ENCODE measurements at places on chromosomes 2 and 18.

DNA sequence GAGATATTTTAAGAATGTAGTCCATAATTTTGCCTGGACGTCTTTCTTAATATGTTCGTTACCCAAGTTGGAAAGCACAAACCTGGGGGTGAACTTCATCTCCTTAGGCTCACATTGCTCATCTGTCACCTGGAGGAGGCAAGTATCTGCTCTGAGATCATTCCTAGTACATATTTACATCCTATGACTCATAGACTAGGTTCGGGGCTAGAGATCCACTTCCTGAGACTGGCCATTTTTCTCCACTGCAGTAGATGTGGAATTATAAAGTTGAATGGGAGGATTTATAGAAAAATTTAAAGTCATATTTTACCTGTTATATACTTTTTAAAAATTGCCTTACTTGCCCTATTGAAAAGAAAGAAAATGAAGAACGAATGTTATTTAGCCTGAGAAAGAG is 77.5 kb upstream of the PROKR1 start:
- no peak for DNase-seq

DNA sequence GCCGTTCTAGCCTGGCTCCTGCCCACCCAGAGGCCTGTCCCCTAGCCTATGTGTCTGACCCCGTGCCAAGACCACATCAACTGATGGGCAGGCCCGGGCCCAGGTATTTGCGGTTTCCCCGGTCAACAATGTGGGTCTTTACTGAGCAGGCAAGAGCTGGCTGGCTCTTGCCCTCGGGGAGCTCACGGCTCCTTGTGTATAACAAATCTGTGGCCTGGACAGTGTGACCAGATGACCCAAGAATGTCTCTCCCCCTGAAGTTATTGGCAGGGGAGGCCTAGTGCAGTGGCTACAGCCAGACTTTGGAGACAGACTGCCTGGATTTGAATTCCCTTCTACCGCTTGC is 179.6 kb downstream of the KLHL29 start:
- DNase-seq = no peak

DNA sequence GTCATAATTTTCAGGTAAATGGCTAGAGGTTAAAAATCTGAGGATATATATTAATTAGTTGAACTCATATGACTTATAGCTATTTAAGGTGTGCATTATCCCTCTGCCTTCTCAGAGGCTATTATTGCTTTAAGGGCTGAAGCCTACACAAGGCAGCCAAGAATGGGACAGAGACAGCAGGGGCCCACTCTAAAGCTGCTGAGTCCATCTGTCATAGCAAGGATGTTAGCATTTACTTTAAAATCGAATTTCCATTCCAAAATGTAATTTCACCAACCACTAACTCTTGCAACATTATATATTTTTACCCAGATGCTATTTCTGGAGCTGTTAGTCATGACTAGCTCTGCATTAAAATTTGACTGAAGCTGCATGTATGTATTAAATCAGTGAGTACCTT is 236.3 kb upstream of the FSIP2 start:
- no peak for DNase-seq

- DNase-seq = no peak
Observed at GRCh38 chr18:72075040-72075439, 469.1 kb downstream of the CBLN2 start.

DNA sequence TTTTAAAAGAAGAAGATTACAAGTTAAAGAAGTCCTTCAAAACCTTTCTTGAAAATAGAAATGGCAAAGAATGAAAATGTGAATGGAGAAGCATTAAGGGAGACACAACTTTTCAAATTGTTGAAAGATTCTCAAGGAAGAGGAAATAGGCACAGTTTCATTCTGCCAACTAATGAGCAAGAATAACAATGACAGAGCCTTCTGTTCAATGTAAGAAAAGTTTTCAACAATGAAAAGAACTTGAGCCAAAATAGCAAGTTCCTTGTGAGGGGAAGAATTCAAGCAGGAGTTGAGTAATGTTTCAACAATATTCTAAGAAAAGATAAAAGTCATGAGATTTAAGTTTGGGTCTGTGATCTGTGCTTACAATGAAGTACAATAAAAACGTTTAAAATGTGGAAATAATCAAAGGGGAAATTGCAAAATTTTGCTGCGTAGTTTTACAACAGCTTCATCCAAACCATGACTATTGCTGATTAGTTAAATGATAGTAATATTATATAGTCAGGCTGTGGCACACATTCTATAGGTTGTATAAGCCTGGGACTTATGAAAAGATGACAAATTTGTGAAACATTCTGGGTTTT is 122.6 kb downstream of the METTL4 start:
- no peak for DNase-seq

DNA sequence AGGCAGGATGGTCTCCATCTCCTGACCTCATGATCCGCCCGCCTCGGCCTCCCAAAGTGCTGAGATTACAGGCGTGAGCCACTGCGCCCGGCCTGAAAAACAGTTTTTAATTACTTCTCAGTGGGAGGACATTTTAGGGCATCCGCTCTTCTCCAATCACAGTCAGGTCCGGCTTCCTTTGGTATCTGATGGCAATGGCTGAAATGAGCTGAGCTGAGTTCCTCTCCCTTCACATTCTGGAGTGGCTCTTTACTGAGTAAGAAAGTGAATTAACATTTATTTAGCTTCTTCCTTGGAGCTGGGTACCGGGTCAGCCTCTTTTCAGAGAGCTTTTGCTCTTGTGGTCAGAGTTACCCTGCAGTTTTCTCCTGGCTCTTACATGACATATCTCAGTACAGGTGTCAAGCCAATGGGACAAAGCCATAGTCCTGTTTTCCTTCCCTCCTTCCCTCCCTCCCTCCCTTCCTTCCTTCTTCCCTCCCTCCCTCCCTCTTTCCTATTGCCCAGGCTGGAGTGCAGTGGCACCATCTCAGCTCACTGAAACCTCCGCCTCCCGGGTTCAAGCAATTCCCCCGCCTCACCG is 1.1 kb upstream of the TTC27 start:
- DNase-seq = no peak

GRCh38 chr2:238106698-238107524 is 6.8 kb downstream of the ESPNL start:
- peak; percentile 26 for DNase-seq

DNA sequence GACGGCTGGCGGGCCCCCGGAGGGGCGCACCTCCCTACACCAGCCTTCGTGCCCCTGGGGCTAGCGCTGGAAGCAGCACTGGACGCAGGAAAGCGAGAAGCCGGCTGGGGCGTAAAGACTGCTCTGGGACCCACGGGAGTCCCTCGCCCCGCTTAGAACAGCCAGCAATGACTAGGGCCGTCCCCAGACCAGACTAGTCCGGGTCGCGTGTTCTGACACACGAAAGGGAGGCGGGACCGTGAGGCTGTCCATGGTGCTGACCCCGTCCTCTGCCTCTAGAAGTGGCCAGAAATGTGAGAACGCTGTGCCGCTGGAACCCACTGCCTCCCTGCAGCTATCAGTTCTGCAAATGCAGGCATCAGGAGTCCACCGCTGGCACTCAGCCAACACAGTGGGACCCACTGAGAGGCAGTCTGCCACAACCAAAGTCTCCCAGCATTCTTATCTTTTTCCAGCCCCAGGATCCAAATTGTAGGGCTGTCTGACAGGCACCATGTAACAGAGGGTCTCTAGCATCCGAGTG is at the start of gene UCN:
Gene UCN (minus strand): TSS at position 87 of the 523 bp plus-strand sequence. CDS start 550 bp downstream, outside the sequence.
- no peak for DNase-seq

DNA sequence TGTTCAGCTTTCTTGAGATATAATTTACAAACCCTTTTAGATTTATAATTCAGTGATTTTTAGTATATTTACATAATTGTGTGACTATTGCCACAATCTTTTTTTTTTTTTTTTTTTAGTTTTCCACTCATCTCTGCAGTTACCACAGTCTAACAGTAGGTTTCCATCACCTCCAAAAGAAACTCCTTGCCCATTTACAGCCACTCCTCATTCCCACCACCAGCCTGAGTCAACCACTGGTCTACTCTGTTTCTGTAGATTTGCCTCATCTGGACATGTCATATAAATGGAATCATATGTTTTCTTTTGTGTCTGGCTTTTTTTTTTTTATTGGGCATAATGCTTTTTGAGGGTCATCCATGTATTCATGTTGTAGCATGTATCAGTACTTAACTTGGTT is 16.1 kb downstream of the MTX2 start:
- no peak for DNase-seq

DNA sequence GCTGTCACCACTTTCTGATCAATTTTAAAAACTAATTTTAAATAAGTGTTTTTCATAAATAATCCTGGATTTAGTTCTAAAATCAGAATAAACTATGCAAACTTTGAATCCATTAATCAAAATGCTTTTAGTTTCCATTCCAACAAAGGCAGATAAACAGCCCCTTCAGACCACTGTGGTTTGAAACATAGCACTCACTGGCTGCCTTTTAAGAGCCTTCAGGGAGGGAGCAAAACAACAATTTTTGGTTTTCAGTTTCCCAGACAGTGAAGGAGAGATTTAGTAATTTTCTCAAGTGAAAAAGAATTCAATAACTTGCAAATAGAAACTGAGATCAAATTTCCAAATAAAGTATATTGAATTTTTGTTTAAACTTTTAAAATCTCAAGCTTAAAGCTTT is 46.1 kb downstream of the CDK15 start:
- DNase-seq = no peak

GRCh38 chr2:97005353-97005752 is 19.0 kb upstream of the FAM178B start:
- DNase-seq = no peak

DNA sequence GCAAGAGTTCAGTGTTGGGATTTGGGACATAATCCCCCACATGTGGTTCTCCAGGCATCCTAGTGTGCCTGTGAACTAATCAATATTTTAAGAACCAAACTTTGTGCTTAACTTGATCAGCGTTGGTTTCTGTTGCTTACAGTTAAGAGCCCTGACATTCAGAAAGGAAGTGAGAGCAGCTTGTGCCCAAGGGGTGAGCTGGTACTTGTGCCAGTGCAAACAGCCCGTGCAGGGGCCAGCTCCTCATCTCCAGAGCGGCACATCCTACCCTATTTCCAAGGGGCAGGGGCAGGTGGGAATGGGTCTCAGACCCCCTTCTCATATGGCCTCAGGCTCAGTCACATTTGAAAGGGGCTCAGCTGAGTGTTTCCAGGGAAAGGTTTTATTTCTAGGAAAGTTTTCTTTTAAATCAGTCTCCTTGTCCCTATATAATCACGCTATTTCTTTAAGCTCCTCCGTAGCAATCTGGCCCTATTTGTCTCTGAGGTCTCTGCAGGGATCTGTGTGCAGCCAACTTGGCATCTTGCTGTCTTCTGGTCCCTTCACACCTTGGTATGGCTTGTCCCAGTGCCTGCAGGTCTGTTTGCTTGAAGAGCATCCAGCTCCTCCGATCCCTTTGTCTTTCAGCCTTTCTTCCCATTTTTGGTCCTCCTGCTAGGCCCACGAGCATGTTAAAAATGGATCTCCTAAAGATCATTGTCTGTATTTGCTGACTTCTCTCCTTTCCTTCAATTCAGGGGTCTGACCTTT is 358.9 kb downstream of the HRH4 start:
- DNase-seq = no peak

DNA sequence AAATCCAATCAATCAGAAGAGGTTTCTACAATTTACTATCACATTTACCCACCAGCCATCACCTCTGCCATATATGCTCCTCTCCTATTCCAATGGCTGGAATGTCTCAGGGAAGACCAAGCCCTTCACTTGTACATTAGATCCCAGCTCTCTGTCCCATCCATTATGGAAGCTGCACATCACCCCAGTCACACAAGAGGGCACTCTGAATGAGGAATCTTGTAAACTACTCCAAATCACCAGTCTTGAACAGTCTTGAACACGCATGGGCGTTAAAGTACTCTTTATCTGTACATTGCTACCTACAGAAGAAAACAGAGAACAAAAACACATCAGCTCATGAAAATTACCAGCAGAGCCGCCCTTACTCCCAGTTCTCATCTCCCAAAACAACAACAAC is 38.7 kb downstream of the ZC3H8 start:
- no peak for DNase-seq

GRCh38 chr2:34069604-34070003 is 470.5 kb upstream of the FAM98A start:
- no peak for DNase-seq

DNA sequence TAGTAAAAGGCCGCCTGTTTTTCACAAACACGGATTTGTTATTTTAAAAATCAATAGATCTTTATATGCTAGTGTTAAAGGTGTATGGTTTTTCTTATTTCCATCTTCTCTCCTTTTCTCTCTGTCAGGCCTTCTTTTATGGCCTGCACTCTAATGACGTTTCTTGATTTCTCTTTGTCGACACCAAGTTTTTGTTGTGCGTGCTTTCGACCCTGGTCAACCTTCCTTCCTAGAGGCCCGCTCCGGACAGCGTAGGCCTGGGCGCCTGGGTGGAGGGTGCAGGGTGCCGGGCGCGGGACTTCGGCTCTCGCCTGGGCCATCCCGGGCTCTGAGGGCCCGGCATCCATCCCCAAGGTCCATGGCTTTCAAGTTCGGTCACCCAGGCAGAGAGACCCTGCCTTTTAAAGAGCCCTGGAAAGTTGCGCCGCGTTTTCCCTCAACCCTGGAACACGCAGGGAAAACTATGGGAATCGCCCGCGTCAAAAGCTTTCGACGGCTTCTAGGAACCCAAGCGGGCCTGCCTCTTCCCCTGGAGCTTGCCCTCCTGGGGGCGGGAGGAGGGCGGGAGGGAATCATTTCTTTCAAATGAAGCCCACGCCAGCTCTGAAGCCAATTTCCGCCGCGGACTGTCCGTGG is 4.1 kb upstream of the SATB2 start:
- DNase-seq = no peak

- peak; percentile 16 for DNase-seq
Observed at GRCh38 chr2:53104263-53104662, 663.3 kb upstream of the CHAC2 start.

DNA sequence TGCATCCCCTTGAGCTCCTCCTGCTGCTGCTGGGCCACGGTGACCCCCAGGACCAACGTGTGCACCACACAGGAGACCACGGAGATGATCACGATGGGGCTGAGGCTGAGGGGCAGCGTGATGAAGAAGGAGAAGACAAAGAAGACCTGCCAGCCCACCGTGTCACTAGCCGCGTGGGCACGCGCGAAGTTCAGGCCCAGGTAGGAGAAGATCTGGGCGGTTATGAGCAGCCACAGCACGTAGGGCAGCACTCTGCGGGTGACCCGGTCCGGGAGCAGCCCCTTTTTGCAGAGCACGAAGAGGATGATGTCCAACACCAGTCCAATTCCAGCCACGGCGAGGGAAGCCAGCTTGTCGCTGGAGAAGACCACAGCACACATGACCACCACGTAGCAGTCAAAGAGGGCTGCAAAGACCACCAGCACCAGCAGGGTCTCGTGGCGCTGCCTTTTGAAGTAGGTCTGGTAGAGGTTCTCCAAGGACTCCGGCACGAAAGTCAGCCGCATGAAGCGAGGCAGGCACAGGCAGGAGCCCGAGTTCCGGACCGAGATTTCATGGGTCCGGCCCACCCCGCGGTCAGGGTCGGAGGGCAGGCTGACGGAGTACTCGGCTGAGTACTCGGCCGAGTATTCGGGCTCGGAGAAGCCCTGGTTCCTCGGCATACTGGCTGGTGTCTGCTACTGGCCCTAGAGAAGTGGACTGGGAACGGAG is 1.6 kb downstream of the ADCY3 start:
- no peak for DNase-seq
